Retinal pigment epithelial cell (primary cell): ENCODE measurements at places on chromosomes 12 and 14.

GRCh38 chr14:80211153-80212022 is at the start of gene DIO2:
DIO2 (minus strand) TSS chr14:80211504; CDS start chr14:80211472, 32 bp downstream.
- DNase-seq, result no peak

DNA sequence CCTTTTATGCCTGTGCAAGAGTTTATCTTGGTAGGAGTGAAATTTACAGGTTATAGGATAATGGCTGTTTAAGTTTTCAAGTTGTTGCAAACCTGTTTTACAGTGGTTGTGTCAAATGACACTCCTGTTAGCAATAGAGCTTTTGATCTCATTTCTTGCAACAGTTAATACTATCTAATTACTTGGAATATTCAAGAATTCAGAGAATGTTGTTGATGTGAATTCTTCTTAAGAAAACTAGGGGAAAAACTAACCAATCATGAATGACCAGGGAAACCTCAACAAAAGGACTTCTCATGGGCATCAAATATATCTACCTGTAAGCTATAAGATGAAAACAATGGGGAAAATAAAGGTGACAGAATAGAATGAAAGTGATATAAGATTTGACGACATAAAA is 85.0 kb downstream of the IPO8 start:
- DNase-seq, result peak; percentile 58

GRCh38 chr14:34466691-34467090 is 4.7 kb upstream of the SPTSSA start:
- DNase-seq, result no peak

GRCh38 chr12:97862072-97862471 is 399.5 kb downstream of the RMST start:
- no peak for DNase-seq

- no peak for DNase-seq
Measured at GRCh38 chr14:79534703-79535353, 676.5 kb downstream of the DIO2 start.

DNA sequence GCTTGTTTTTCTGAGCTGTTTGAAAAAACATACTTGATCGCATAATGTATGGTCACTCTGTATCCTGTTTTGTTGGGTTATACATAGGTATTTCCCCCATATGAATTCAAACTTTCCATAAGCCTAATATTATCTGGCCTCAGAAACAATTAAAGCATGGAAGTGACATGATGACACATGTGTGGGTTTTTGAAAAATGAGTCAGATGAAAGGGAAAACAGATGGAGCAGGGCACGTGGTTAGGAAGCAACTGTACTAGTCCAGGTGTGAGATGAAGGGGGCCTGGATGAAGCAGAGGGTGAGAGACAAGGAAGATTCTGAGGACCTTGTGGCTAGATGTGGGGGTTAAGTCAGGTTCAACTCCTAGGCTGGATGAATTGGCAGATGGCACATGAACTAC is 92.7 kb upstream of the DNM1L start:
- DNase-seq, result no peak

GRCh38 chr12:130948751-130949150 is 5.0 kb upstream of the ADGRD1 start:
- DNase-seq, result no peak

DNA sequence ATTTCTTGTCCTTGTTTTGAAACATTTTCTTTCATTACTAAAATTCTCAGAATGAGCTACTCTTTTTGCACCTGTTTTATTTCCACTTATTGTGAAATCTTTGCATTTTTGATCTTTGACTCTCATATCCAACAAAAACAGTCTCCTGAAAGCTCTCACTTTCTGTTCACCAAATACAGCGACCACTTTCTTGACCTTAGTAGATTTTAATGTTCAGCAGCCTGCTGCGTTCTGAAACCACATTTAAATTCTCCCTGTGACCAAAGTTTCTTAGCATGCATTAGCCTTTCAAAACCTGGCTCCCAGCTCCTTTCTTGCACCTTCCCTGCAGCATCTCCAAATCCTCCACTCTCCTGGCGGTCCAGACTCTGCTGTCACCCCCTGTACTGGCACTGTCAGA is 404.4 kb upstream of the PDE3A start:
- DNase-seq, result no peak

GRCh38 chr12:78531831-78532458 is 332.6 kb upstream of the SYT1 start:
- DNase-seq, result no peak

DNA sequence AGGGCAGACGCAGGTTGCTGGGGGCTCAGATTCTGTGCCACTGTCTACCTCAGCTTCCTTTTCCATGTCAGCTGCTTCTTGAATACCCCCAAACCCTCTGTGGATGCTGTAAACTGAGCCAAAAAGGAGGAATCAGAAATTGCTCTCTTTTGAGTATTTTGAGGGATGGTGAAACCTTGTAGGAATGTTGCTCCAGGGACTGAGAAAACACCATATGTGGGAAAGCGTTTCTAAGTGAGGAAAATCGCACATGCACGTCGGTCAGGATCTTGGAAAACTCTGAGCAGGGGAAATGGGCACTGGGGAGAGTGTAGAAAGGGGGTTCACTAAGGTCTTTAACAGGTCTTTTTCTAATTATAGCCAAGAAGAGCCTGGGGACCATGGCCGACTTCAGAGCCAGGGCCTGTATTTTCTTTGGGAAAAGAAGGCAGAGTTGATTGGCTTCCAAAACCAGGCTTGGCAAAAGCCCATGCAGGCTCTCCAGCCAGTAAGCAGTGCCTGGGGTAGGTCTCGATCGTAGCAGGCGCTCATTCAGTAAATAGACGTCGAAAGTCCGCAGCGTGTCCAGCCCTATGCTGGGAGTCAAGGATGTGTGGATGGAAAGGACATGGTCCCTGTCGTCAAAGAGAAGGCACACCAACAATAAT is 58.0 kb downstream of the NTF3 start:
- DNase-seq, result no peak

DNA sequence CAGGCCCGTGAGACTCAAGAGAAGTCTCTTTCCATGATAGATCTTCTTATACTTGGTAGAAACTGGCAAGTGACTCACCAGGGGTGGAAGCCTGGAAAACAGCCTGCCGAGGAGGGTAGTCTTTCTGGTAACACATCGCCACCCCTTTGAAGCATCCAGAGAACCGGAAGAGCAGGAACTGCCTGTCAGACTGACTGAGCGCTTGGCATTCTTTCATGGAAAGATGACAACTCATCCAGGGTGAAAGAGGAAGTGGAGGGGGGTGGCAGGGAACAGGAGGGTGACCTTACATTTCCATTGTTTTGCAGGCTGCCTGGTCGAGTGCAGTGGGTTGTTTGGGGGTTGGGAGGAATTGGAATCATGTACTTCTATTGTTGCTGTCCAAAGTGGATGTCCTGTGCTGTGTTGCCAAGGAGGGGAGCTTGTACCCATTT is 34.5 kb downstream of the PRKCH start:
- DNase-seq, result no peak

DNA sequence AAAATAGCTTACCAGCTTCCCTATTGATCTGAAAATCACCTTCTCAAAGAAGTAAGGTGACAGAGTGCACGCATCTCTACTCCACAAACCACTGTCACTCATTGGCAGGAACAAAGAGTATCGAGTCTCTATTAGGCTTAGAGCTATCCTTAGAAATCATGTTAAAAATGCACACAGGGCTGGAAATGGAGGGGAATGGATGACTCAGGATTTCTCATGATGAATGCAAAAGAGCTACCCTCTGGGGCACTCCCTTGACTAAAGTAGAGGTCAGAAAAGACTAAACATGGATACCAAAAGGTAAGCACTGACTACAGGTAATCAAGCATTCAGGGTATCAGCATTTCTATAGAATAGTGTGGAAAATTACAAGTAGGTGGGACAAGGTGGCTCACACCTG is 96.1 kb upstream of the ANO4 start:
- no peak for DNase-seq

DNA sequence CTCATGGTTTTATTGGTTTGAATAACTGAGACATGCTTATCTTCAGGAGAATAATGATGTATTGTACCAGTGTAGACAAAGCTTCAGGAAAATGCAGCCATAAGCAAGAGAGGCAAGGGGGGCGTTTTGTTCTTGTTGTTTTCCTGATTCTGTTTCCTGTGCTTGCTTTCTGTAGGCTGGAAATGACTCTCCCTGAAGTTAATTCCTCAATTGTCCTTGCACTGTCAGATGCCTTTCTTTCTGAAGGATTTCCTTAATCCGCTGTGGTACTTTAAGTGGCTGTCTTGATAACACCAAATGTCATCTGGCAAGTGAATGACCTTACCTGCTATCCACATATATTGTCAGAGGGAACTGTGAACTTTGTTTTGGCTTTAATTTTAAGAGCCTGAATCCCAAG is 220.0 kb downstream of the NEDD1 start:
- DNase-seq, result no peak

DNA sequence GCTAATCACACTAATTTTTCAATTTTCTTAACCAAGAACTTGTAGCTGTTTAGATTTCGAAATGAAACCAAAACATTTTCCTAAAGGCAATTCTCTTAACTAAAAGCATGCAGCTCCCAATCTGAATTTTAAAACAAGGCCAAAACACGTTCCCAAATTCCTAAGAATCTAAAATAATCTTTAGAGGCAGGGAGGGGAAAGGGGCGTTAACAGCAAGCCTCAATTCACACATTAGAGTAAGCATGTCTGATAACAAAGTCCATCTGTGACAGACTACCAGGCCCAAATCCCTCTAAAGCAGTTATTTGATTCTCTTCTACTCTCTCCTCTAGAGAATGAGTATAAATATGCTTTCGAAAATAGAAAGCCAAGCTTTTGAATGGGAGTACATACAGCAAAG is 754 bp downstream of the ATG14 start:
- DNase-seq, result no peak

DNA sequence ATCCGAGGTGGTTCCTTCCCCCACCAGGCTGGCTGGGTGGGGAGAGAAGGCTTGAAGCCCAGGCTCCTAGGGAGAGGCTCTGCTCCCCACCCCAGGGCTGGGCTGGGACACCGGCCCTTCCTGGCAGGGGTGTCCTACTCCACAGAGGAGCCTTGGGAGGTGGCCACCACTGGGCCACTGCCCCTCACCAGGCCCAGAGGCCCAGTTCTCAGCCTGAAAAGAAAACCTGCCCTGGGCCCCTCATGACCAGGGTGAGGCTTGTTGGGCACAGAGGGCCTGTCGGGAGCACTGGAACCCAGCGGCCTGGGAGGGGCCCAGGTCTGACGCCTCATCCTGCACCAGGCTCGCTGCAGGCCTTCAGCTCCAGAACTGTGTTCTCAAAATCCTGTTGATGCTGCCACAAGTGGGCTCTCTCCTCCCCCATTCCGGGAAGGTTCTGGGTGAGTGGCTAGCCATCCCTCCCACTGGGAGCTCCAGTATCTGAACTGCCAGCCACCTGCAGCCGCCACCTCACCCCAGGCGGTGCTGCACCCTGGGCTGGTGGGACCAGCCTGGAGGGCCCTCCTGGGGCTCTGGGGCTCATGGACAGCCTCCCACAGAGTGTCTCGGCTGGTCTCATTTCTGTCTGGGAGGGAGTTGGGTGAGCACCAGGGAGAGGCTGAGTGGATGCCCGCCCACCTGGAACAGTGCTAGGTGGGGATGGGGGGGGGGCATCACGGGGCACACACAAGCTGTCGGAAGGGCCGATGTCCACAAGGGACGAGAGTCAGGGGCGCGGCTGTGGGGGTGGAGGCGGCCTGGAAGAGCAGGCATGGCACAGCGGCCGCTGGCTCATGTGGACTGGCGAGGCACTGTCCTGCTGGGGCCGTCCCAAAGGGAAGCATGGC is 11.8 kb downstream of the BAG5 start:
- no peak for DNase-seq

DNA sequence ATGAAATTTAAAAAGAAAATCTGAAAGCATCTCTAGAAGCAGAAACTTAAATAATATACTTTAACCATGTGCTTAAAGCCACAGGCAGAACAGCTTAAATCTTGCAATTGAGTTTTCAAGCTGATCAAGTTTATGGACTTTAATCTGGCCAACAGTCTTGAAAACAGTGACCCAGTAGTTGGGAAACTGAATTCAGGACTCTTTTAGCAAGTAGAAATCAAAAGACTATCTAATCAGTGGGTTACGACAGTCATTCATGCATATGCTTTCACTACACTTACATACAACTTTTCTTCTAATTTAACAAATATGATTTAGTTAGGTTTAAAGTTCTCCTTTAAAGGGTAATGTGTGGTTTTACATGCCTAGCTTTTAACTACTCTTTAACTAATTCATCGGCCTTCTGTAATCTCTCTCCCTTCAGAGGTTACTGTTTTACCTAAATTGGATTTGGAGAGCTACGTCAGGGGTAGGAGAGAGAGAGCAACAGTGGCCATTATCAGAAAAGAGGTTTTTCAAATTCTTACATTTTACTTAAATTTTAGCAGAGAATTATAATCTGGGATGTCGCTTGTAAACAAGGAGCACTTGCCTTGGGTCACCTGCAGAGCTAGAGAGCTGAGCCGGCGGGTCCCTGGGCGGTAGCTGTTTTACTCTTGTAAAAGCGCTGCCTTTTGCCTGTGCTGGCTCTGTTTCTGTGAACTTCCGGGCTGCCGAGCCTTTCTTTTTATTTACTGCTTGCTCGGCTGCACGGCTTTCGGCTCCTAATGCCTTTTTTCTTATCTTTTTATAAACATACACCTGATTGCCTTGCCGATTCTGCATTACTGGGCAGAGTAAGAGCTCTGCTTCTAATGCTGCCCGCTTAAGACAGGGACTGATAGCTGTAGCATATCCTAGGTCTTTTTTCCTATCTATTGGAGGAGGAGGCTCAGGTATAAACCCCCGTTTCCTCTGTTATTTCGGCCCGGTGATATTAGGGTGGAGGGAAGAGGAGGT is 17.4 kb upstream of the LYZ start:
- no peak for DNase-seq

DNA sequence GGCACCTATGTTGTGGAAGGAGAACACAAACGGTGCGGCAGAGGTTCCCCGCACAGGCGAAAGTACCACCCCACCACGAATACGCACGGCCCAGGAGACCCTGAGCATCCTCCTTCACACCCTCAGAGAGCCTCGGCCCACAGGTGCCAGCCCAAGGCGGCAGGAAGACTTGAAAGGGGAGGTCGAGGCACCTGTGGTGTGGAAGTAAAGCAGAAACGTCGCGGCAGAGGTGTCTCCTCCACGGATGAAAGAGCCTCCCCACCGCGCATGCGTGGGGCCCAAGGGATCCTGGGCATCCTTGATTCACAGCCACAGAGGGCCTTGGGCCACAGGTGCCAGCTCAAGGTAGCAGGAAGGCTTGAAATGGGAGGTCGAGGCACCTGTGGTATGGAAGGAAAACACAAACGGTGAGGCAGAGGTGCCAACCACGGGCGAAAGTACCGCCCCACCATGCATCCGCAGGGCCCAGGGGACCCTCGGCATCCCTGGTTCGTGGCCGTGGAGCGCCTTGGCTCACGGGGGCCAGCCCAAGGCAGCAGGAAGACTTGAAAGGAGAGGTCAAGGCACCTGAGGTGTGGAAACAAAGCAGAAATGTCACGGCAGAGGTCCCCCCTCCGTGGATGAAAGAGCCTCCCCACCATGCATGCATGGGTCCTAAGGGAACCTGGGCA is 380.1 kb downstream of the ALG10 start:
- DNase-seq, result no peak

DNA sequence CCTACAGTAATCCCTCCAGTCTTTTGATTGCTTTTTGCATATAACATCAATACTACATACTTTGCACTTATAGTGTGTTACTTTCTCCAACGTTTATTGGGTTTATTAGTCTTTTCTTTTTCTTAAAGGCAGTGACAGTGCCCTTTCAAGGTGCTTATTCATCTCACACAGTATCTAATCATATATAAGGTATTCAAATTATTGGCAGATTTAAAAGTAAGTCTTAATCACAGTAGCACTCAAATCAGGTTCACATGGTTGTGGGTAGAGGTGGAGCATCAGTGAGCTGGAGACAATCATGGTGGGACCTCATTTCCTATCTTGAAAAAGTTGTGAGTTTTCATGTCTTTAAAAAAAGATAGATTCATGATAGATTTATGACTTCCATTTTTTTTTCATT is 706.2 kb downstream of the GALC start:
- DNase-seq, result no peak

- DNase-seq, result no peak
Measured at GRCh38 chr14:34507459-34507858, 32.0 kb downstream of the EAPP start.
